ENCODE measurements at places on chromosomes 2 and 18. TPM values are rescaled to one million over a fixed set of nuclear protein-coding genes. Genes with fewer than 3 reads are reported as not detected.

- no peak for DNase-seq
These were observed 46.8 kb downstream of the MYO3B start for GRCh38 chr2:170224692-170225294.

TDRD15 gene
- 0.04 TPM for polyA plus RNA-seq

GRCh38 chr18:23243178-23243577 is 107.9 kb downstream of the CABLES1 start:
- DNase-seq: no peak

DNA sequence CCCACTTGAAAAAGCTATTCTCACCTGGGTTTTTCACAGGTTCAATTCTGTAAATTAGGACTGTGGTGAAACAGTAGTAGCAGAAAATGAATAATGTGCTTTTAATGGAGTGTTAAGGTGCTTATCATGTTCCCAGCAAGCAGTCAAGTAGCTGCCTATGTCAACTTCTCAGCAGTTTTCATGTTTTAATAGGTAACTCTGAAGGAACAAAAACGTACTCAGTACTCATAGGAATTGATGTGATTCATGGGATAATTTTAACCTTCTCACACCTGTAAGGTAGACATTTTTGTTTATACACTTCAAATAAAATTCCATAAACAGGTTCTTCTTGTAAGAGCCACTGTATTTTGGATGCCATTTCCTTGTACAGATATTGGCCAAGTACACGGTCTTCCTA is 801.6 kb downstream of the MBD2 start:
- DNase-seq: no peak

CNDP2 gene
- 338 TPM for polyA plus RNA-seq

GRCh38 chr2:120617055-120617454 is 118.6 kb upstream of the GLI2 start:
- no peak for DNase-seq

ERFE gene
- polyA plus RNA-seq: 8.1 TPM

CFC1 gene
- not detected for polyA plus RNA-seq

- no peak for DNase-seq
These were observed 187.2 kb downstream of the BCL11A start for GRCh38 chr2:60366135-60366712.

DNA sequence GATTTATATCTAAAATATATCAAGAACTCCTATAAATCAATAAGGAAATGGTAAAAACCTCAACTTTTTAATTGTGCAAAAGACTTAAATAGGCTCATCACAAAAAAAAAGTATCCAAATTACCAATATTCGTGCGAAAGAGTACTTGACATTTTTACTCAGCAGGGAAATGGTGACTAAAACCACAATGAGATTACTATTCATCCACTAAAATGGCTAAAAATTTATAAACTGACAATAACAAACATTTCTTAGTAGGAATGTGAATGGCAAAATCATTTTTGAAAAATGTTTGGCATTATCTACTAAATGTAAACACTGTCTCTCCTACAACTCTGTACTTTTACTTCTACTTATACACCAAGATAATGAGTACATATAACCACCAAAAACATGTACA is 184.8 kb upstream of the RND3 start:
- DNase-seq: no peak

LOXHD1 gene
- polyA plus RNA-seq: 1.1 TPM

INHBB gene
- polyA plus RNA-seq: 0.06 TPM

- no peak for DNase-seq
These were observed 1.1 kb downstream of the MAP4K3 start for GRCh38 chr2:39435741-39436591.

GRCh38 chr2:135875491-135876065 is 665 bp downstream of the MCM6 start:
- no peak for DNase-seq

DNA sequence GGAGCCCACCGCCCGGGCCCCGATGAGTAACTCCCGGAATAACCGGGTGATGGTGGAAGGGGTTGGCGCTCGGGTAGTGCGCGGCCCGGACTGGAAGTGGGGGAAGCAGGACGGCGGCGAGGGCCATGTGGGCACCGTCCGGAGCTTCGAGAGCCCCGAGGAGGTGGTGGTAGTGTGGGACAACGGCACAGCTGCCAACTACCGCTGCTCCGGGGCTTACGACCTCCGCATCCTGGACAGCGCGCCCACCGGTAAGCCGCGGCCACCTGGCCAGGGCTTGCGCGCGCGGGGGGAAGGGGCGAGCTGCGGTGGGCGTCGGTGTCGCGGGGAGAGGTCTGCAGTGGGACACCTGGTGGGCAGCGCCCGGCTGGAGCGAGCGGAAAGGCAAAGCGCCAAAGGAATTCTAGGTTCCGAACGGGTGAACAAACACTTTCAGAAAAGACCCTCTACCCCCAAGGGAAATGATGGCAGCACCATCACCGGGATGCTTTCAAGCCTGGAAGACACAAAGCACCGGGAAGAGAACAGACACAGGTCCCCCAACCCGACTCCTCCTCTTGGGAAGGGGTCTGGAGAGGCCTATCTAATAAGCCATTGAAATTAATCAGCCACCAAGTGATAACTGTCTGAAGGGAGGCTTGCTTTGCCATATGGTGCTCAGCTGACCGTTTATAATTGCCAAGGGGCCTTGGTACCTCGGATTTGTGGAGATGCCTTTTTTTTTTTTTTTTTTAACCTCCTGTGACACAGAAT is 1.1 kb downstream of the MIB1 start:
- DNase-seq: peak; percentile 34

- DNase-seq: no peak
These were observed 138.2 kb downstream of the UBR3 start for GRCh38 chr2:169965495-169965894.

DNA sequence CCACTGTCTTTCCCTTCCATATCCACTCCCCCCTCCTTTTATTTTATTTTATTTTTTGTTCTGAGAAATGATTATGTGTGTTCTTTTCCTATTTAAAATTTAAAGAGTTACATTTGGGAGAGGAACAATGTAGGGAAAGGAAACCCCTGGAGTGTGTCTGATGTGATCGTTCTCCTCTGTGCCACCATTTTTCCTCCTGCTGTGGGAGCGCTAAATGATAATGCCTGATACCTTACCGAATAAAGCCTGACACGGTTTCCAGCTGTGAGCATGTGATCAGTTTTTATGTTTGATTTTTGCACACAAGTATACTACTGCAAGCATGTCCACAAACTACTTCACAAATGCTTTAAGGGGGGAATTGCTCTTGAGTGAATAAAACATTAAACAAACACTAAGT is 317.8 kb upstream of the FANCL start:
- DNase-seq: no peak

DNA sequence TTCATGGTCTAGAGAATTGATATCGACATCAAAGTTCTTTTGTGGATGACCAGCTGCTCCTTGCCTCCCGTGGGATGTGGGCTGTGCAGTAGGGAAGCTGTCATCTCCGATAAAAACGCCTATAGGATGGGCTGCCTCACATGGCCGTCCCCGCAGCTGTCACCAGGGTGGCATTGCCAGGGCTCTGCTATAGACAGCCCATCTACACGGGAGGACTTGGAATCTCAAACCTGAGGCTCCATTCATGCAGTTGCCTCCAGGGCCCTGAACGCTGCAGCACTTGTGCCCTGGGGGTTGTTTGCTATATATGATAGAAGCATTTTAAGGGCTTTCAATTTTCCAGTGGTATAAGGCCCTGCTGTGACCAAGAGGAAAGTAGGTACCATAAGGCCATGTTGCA is 183.1 kb downstream of the MYCN start:
- DNase-seq: no peak

DNA sequence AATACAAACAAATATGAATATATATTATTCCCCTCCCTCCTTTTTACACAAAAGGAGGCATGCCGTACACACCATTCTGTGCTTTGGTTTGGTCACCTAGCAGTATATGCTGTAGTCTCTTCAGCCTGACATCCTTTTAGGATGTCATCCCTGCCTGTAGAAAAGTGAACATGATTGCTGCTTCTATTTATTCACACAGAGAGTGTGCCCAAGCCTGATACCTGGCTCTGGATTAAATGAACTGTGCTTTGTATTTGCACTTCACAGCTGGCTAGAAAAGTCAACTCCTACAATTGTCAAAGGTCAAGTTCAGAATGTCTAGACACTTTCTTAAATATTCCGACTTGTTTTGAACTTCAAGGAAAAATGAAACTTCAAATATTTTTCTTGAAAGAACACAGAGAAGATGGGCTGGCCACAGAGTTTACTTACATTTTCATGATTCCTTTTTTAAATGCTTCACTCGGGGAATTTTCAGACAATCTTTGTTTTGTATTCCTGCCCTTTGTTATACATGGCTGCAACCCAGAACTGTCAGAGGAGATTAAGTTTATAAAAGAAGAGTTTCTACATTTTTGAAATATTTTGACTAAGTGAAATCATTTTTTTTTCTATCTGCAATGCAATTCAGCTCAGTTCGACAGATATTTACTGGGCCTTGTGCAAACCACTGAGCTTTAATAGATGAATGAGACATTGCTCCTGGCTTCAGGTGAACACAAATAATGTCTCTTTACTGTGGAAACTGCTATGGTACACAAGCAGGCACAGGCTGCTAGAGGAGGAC is 33.5 kb downstream of the DAPL1 start:
- no peak for DNase-seq

DNA sequence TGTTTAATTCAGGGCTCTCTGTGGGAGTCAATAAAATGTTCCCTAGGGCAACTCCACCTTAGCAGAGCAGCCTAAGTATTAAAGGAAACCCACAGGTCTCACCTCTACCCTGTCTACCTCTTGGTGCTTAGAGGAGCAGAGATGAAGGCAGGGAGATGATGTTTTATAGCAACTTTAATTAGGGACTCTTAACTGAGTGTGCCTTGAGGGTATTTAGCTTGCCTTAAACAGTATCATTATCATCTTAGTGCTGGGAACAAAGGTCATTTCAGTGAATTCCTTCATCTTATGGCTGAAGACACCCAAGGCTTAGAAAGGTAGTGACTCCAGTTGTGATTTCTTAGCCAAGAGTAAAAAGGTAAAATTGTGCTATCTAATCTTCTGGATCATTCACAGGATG is 26.7 kb downstream of the VIL1 start:
- DNase-seq: no peak

- no peak for DNase-seq
These were observed 2.5 kb downstream of the LTBP1 start for GRCh38 chr2:32949260-32949659.

GRCh38 chr2:150643114-150643725 is 155.8 kb upstream of the RND3 start:
- no peak for DNase-seq

CYP26B1 gene
- 11.2 TPM for polyA plus RNA-seq

DNA sequence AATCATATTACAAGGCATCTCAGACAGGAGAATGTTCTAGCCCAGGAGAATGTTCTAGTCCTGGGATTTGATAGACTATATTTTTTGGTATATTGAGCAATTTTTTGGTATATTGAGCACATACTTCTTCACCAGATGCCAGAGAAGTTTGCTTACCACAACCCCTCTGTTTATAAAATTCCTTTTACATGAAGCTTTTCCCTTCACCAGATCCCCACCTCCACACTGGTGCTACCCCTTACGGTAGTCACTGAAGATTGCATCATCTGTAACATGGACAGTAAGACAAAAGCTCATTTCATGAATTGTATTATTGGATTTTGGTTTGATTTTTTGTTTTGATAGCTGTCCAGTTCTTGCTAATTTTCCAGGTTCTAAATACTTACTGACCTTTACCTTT is 7.2 kb upstream of the HNMT start:
- no peak for DNase-seq

SERPINB10 gene
- not detected for polyA plus RNA-seq

ANTXR1 gene
- 66.3 TPM for polyA plus RNA-seq

POTEI gene
- polyA plus RNA-seq: 0.21 TPM

DNA sequence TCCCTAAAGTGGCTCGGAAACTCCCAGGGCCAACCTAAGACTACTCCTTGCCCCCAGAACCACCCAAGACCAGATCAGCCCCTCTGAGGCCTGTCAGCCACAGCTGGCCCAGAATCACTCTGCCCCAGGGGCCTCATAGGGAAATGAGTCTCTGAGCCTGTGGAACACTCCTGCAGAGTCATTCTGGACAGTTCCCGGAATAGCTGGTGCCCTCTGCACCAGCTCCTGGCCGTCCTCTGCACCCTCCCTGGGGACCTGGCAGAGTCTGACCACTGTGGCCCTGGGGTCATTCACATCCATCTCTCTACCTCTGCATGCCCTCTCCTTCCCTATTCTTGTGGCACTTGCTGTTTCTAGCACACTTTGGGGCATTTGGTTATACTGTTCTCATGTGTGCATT is 14.6 kb upstream of the TMEM214 start:
- DNase-seq: no peak

ST8SIA3 gene
- polyA plus RNA-seq: not detected

- DNase-seq: no peak
These were observed 198.2 kb downstream of the MYO1B start for GRCh38 chr2:191443446-191443845.

CGREF1 gene
- polyA plus RNA-seq: 8.1 TPM

DNA sequence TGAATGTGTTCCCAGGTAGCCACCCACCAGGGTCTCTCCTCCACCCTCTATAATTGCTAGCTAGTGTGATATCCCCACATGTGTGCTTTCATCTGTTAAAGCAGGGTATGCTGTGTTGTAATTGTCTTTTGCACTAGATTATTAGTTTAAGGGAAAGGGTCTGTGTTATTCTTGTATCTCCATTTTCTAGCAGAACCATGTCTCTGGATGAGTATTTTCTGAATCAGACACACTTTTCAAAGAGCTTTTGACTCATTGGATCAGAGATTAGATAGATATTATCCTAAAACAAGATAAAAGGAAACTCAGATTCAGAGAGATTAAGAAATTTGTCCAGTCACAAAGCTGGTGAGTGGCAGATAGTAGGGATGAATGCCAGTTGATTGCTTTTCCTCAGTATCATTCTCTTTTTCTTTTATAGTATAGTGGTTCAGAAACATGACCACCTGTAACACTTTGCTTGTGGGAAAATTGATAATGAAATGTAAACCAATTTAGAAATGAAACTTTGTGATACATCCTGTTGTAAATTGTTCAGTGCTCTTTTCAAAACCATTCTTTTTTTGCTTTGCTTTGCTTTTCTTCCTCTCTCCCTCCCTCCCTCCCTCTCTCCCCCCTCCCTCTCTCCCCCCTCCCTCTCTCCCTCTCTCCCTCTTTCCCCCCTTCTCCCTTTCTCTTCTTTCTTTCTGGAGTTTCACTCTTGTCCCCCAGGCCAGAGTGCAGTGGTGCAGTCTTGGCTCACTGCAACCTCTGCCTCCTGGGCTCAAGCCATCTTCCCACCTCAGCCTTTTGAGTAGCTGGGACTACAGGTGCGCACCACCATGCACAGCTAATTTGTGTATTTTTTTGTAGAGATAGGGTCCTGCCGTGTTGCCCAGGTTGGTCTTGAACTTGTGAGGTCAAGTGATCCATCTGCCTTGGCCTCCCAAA is 7.4 kb downstream of the MIB1 start:
- no peak for DNase-seq

DNA sequence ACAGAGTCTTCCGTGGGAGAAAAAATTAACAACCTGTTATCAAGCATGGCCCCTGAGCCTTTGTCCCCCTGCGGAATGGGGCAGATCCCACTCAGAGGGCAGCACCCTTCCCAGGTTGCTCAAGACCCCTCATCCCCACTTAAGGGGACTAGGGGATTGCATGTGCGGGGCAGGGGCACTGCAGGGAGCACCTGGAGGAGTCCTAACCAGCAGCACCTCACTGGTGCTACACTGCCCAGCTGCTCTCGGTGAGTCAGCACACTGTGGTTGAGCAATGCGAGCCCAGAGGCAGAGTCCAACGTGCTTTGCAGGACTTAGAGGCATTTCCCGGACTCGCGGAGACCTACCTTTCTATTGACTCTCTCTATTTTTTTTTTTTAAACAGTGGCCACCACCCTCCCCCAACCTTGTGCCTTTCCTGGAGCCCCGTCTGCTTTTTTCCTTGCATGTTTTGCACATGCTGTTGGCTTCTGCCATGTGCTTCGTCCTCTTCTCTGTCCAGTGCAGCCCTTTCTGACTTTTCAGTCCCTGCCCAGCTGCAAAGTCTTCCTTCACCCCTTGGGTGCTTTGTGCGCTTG is 74.0 kb downstream of the IL1R2 start:
- no peak for DNase-seq

Data from renal pelvis (tissue), 12 donors.